ENCODE measurements at places on chromosomes 3 and 15.

GRCh38 chr3:68378631-68379030, 553.7 kb downstream of the TAFA4 start:
- DNase-seq: no peak

DNA sequence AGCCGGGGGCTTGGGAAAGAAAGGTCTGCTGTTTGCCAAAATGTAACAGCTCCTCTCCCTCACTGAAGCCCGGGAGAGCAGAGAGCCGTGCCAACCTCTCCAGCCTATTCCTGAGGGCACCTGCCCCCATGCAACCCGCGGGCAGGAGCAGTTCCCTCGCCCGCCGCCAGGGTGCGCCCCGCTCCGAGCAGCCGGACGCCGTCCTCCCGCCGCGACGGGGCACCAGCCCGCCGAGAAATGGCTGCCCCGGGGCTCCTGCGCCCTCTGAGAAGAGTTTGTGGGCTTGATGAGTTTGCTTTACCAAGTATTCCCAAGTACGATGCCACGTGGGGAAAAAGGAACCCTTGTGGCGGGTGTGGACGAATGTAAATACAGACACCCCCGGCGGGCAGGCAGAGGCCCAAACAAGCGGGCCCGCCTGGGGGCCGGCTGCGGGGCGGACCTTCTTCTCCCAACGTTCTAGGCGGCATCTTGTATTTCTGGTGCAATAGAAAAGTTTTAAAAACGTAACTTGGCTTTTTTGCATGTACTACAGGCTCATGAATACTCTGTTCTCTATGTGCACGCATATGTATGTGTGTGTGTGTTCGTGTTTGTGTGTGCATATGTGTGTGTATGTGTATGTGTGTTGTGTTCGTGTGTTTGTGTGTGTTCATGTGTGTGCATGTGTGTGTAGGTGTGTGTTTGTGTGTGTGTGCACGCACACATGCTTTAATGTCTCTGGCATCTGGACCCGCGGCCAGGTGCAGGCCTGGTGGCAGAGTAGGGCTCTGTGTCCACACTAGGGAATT, 162.9 kb downstream of the CHSY1 start:
- DNase-seq: no peak

DNA sequence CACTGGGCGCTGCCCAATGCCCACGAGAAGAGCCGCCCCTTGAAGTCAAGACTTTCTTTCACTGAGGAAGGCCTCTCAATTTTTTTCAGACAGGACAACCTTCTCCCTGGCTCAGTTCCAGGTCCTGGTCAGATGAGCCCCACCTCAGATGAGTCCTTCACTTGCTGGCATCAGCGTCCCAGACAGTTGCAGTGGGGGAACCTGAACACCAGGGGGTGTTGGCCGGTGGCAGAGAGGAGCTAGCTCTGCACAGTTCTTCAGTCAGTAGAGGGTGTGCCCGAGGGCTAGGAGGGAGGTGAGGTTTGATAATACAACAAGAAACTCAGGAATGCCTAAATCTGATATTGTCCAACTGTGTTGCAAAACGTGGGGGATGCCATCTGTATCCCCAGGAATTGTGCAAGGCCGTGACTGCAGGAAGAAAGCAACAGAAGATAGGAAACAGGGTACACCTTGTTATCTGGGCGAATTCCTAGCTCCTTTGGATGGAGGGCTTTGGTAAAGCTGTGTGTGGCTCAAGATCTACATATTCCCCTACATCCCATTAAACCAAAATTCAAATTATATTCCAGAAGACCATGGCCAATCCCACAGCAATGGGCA, 34.3 kb downstream of the CCR3 start:
- peak; percentile 63 for DNase-seq

DNA sequence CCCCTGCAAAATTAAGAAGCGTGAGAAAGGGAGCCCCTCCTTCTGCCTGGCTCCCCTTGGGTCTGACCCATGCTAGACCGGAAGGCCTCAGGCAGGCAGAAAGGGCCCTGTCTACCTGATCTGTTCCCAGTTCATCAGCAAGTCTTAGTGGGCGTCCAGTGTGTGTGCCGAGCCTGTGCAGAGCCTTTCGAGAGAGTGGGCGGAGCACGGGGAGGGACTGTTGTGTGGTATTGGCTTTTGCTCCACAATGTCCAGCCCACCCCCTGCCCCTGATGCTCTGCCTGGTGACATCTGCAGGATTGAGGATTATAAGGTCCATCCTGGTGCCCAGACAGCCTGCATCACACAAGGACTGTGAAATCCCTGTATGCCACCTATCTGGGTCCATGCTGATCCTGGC, 82.9 kb downstream of the CHDH start:
- no peak for DNase-seq

DNA sequence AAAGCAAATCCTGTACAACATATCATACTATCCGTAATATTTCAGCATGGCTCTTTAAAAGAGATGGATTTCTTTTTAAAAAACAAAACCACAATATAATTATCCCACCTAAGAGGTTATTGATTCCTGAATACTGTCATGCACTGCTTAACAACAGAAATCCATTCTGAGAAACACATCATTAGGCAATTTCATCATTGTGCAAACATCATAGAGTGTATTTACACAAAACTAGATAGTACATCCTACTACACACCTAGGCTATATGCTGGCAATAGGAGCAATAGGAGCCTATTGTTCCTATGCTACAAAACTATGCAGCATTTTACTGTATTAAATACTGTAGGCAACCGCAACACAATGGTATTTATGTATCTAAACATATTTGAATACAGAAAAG, 242.0 kb downstream of the NEK10 start:
- no peak for DNase-seq

DNA sequence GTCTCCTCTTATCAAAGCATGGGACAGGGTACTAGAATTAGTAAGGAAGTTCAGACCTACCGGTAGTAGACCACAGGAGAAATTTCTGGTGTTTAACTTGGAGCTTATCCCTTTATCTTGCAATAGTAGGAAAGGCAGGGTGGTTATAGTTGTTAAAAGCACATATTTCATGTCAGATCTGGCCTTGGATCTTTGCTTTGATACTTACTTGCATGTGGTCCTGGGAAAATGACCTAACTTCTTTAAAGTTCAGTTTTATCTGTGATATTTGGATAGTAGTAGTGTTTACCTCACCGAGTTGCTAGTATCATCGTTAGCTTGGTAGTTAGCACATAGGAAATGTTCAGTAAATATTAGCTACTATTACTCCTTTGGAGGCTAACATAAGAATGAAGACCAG, 15.4 kb downstream of the EXOG start:
- no peak for DNase-seq

GRCh38 chr3:185820973-185821758, 3.7 kb downstream of the IGF2BP2 start:
- no peak for DNase-seq

DNA sequence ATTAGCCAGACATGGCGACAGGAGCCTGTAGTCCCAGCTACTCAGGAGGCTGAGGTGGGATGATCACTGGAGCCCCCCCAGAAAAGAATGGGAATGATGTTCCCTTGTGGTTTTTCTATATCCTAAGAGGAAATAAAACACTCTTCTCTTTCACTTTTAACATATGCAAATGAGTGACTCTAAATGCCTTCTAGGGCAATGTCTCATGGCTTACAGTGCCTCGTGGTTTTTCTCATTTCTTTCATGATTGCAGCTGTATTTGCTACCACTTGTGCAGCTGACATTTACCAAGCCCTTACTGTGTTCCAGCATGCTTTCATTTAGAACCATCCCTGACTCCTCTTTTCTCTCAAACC, 26.4 kb downstream of the STOML1 start:
- DNase-seq: no peak

DNA sequence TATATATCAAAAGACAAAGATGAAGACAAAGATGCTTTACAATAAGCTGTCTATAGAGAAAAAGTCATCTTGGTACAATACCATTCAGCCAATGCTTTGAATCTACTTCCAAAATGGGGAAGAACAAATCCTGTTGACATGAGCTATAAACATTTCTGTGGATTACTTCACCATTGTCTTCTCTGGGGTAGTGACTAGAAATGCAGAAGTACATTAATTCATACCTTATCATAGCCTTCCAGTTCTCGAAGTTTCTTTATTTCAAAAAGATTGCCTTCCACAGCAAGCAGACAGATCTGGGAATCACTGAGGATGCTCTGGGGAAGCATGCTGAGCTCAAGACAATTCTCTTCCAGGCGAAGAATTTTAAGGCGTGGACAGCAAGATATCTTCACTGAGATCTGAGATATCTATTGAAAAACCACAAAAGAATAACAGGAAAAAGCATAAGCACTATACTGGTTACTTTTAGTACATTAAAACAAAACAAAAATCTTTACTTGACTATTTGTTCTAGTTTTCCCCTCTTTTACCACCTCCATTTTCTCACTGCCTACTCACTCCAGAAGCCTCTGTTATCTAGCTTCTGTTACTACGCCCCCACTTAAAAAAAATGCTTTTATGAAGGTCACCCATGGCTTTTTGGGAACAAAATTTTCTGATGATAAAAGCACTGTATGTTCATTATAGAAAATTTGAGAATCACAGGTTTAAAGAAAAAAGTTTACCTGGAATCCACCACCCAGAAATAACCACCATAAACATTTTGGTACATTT, 3.6 kb downstream of the LRRC57 start:
- DNase-seq: no peak

DNA sequence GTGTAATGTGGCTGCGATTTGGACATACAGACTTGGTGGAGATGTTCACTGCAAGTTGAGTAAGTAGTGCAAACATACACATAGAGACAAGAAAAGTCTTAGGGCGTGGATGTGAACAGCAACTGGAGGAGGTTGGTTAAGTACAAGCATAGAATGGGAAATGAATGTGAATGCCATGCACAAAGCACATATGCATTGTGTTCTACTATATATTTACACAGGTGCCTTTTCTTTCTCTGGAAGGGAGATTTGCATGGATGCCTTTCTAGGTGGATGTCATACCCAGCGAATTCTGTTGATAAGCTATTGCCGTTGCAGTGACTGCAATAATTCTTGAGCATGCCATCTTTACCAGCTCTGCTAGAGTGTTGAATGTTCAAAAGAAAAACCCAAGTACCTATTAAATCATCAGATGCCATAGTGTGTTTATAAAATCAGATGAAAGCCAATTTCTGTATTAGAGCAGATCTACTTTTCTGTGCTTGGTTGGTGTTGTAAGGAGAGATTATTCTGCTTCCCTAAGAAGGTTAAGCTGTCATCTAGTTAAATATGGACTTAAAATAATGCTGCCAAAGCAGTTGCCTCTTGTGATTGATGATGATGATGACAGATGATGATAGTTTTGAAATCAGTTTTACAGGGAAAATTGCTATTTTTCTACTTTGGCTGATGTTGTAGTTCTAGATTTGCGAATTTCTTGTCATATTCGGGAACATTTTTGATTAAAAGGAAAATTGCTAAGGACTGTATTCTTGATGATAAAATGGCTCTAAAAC, 148.4 kb downstream of the CNTN4 start:
- DNase-seq: no peak

- DNase-seq: no peak
Measured at GRCh38 chr15:97984157-97984556, 23.7 kb downstream of the ARRDC4 start.

DNA sequence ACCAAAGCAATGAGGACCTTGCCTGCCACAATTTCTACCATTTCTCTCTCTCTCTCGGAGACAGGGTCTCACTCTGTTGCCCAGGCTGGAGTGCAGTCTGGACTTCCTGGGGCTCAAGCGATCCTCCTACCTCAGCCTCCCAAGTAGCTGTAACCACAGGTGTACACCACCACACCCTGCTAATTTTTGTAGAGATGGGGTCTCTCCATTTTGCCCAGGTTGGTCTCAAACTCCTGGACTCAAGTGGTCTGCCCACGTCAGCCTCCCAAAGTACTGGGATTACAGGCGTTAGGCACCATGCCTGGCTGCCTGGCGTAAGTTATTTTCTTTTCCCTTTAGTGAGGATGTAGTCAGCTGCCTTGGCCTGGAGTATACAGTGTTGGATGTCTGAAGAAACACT, 37.7 kb upstream of the INO80 start:
- no peak for DNase-seq

GRCh38 chr15:52651868-52652267, 27.3 kb downstream of the ATOSA start:
- peak; percentile 49 for DNase-seq

GRCh38 chr3:24829011-24829581, 334.4 kb upstream of the THRB start:
- no peak for DNase-seq

DNA sequence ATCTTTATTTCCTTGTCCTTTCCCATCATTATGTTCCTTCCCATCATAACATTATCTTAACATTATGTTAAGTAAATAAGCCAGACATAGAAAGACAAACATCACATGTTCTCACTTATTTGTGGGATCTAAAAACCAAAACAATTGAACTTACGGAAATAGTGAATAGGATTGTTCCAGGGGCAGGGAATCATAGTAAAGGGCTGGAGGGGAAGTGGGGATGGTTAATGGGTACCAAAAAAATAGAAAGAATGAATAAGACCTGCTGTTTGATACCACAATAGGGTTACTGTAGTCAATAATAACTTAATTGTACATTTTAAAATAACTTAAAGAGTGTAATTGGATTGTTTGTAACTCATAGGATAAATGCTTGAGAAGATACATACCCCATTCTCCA, 36.7 kb upstream of the MBNL1 start:
- DNase-seq: no peak

- DNase-seq: no peak
Measured at GRCh38 chr3:42680271-42680670, 5.1 kb upstream of the KLHL40 start.

DNA sequence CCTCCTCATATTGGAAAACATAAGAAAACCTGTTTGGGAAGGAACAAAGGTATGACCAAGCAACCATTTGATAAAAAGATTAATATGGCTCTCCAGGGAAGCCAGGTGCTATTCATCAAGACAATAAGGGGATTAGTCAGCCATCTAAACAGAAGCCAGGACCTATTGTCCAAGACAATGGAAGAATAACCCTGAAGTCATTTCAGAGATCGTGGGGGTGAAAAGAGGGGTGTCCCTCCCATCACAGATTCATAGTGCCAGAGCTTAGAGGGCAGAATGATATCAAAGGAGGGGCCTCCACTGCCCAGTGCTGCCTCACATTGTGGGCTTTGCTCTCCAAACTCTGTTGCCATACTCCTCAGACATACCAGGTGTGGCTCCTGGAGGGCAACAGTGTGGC, 73.5 kb downstream of the DAPK2 start:
- no peak for DNase-seq

DNA sequence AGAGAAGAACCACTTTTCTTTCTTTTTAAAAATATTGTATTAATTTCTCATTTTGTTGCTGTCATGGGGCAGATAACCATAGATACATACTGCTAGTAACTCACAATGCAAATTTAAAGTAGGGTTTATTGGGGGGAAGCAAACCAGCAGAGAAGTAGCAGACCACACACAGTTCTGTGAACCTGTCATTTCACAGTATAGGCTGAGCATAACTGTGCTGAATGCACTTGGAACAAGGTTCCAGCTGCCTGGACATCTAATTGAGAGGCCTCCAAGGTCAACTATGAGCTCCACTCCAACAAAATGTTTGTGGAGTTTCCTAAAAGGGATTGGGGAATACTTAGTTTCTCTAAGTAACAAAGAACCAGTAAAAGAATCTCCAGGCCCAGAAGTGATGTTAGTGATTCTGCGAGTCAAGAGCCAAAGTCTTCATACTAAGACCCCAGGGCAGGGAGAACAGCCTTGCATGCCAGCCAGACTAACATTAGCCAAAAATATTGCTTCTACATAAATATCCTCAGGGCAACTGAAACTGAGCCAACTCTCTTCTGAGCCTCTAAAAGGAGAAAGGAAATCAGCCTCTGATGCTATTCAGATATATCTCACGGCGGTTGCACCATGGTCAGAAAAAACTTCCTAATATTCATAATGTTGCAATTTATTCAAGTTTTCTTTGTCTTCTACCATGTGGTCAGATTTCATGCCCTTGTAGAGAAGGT, 856.4 kb upstream of the ALCAM start:
- no peak for DNase-seq

GRCh38 chr15:101305820-101306255, 10.8 kb upstream of the SNRPA1 start:
- no peak for DNase-seq

All from CMK (cell line).